RWPE1 (cell line): ENCODE measurements at places on chromosomes 12 and 14.

- DNase-seq = no peak
Observed at GRCh38 chr12:87687362-87687761, 341.8 kb downstream of the C12orf50 start.

DNA sequence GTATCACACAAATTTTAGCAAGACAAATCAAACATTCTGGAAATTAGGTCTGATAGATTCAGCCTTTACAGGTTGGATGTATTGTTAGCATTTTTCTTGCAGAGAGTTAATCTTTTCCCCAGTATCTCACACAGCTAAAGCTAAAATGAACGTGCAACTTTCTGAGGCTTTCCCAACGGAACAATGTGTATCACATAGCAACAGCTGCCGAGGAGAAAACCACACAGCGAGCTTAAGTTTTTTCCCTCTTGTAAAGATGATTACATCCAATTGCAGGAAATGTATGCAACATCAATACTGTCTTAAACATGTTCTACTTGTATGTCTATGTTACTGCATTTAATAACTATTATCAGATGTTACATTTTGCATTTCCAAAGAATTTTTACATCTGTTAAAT, 182.2 kb downstream of the CCDC59 start:
- DNase-seq = no peak

GRCh38 chr12:13499008-13499407, 302.5 kb downstream of the EMP1 start:
- no peak for DNase-seq

DNA sequence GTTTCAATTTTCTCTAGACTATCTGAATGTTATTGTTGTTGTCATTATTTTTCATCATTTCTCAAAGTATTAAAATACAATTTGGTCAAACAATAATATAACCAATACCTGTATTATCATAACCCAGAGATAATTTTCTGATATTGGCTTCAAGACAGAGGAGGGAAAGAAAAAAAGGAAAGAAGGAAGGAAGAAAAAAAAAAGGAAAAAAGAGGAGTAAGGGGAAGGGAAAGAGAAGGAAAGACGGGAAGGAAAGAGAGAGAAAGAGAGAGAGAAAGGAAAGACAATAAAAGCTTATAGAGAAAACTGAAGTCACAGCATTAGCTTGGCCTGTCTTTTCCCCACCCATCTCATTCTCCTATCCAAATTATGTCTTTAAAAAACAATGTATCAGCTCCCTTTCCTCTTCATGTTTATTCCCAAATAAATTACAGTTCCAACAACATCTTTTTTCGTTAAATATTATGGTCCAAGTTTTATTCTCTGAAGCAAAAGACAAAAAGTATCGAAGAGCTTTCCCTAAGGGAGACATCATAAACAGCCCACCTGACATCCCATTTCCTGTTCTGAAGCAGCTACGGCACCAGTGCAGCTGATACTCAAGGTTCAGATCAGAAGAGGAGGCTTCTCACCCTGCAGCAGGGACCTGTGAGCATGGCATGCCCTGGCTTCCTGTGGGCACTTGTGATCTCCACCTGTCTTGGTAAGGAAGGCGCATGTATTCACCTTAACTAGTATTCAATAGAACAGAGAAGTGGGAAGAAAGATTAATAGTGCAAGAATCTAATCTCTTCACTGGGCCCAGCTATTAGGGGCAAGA, 308.3 kb downstream of the DAD1 start:
- DNase-seq = no peak

DNA sequence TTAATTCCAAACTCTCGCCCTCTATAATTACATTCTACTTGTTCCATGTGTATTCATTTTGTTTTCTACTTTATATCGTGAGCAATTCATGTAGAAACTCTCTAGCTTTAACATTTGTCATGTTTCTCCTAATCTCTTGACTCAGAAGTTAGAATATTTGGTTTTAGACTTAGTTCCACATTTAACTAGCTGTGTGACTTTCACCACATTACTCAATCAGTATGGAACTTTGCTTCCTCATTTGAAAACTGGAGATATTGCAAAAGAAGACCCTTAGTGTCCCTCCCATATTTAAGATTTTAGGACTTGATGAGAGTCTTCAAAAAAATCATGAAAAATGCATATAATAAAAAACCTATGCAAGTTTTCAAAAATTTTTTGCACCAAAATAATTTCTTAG, 447.5 kb downstream of the GXYLT1 start:
- no peak for DNase-seq

GRCh38 chr12:121693155-121693687, 19.3 kb upstream of the TMEM120B start:
- no peak for DNase-seq

- no peak for DNase-seq
Observed at GRCh38 chr12:120689397-120690082, 2.6 kb downstream of the MLEC start.

GRCh38 chr14:100822532-100823296, 3.2 kb upstream of the MEG3 start:
- no peak for DNase-seq

GRCh38 chr14:91889477-91890211, 22.3 kb upstream of the TC2N start:
- no peak for DNase-seq

- DNase-seq = no peak
Observed at GRCh38 chr12:127300075-127300474, 966.9 kb upstream of the TMEM132C start.

GRCh38 chr12:118373616-118374015, 909 bp upstream of the TAOK3 start:
- no peak for DNase-seq

GRCh38 chr12:16002880-16003279, 91.7 kb downstream of the DERA start:
- DNase-seq = no peak

DNA sequence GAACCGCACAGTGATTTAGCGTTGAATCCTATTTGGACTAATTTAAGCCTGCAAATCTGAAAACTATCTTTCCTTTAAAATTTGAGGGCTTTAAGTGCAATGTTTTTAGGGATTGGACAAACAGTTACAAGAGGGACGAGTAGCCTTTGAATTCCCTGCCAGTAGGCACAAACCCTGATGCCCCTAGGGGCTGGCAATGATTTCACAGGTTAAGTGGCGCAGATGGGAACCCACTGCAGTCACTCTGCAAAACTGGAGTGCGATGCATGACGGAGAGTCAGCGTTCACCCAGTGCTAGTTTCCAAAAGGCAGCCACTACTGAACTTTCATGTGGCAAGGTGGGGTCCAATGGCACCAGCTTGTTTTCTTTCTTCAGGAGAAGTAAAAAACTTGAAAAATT, 99.4 kb upstream of the FRMD6 start:
- no peak for DNase-seq

DNA sequence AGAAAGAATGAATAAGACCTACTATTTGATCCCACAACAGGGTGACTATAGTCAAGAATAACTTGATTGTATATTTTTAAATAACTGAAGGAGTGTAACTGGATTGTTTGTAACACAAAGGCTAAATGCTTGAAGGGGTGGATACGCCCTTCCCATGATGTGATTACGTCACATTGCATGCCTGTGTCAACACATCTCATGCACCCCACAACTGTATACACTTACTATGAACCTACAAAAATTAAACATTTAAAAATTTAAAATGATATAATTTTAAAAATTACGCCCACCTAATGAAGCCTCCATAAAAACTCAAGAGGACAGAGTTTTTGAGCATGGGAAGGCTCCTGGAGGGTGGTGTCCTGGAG, 94.5 kb downstream of the SCARB1 start:
- DNase-seq = no peak
